ENCODE measurements at places on chromosomes 1 and 21.
A peak's percentile ranks its signal among the peaks of the same experiment; 100 is the strongest.

GRCh38 chr21:34352556-34352955 lies 11.2 kb upstream of the KCNE2 start:
- no peak for DNase-seq

GRCh38 chr21:32330784-32331311 lies 32.2 kb downstream of the MRAP start:
- no peak for DNase-seq

- no peak for DNase-seq
Measured at GRCh38 chr1:216958569-216958968, 235.3 kb upstream of the ESRRG start.

DNA sequence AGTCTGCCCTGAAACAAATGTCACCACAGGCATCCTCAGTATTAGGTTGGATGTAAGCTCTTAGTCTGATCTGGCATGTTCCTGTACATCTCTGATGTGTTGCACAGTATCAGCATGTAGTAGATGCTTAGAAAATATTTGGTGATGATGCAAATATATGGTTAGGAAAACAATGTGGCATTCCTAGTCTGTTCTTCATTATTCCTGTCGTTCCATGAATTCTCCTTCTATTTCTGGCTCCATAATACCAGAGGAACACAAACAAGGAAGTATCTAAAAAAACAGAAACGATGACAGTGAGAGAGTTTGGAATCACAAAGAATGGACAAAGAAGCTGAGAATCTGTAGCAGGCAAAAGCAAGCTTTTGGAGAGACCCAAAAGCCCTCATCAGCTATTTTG lies 236.6 kb downstream of the HHAT start:
- no peak for DNase-seq

- no peak for DNase-seq
Measured at GRCh38 chr1:242477944-242478343, 46.6 kb downstream of the PLD5 start.

- no peak for DNase-seq
Measured at GRCh38 chr21:30672985-30673650, 30.5 kb downstream of the KRTAP20-3 start.

DNA sequence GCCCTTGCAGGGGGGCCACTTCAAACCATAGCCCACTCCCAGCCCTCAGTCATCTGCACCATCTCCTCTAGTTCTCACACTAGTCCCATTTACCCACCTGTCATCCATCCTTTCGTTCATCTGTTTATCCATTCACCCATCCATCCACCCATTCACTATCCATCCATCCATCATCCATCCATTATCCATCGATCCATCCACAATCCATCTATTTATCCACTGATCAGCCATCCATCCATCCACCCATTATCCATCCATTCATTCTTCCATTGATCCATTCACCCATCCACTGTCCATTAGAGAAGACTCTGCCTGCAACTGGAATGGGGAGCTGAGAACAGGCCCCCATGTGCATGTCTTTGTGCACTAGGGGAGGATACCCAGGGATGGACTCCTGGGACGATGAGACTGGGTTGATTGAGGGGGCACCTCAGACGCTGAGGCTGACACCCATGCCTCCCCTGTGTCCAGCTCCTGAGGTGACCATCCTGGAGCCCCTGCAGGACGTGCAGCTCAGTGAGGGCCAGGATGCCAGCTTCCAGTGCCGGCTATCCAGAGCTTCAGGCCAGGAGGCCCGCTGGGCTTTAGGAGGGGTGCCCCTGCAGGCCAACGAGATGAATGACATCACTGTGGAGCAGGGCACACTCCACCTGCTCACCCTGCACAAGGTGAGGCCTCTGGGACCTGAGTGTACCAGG lies 97.9 kb downstream of the TRIM11 start:
- no peak for DNase-seq

GRCh38 chr1:103274886-103275285 lies 166.6 kb upstream of the COL11A1 start:
- no peak for DNase-seq

DNA sequence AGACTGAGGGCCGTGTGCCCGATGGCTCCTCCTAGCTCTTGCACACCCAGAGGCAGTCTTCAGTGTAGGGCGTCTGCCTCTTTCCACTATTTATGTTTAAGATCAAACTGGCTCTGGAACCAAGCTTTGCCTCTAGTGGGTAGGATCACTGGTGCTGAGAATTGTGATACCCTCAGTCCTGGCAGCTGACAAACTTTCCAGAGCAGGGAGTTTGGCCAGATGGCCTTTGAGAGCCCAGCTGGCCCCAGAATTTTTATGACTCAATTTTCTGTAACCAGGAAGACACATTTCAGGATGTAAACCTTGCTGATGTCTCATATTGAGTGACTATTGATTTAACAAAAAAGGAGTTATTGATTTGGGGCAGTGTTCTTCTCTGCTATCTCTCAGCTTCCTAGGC lies 6.7 kb downstream of the COQ8A start:
- peak; percentile 31 for DNase-seq

DNA sequence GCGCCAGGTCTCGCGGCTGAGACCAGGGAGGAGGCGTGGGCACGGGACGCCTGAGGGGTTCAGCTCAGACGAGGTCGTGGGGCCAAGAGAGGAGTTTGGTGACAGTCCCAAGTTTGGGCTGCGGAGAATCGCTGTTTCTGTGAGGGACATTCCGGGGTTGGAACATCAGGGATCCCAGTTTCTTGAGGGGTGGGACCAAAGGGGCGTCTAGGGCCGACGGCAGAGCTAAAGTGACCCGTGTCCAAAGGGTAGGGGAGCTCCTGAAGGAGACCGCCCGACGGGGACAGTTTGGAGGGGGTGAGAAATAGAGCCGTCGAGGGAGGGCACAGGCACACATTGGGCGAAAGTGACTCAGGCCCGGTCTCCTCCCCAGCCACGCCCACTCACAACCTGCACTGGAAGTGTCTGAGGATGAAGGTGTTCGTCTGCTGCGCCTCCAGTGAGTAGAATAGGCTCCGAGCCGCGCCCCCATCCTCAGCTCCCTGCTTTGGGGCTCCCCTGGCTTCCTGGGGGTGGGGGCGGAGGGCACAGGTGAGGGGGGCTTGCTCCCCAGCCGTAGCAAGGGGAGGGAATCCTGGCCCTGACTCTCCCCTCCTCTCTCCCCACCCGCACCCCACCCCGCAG lies 7.0 kb downstream of the EFNA3 start:
- DNase-seq: peak; percentile 47

DNA sequence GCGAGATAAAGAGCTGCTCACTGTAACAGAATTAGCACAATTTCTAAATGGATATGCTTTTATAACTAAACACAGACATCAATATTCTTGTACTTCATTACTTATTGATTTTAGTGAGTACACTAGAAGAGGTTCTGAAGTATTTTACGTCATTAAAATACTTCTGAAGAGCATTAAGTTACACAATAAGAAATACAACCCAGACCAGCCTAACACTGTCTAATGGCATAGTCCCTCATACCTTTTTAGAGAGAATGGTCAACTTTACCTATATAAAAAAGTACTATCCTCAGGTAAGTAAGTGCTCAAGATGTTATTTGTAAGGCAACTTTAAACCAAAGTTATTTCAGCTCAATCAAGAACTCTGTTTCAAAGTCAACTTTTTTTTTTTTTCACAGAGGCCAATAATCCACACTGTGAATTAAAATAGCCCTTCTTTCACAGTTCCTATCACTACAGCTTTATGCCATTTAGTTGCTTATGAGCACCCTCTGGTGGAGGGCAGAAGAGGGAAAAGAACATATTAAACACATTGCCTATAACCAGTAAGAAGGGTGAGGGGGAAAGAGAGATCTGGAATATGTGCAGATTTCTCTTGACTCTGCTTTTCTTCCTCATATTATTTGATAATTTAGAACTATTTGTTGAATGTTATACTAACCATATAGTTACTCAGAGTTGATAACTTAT lies 182.1 kb upstream of the DMRTA2 start:
- DNase-seq: peak; percentile 48

DNA sequence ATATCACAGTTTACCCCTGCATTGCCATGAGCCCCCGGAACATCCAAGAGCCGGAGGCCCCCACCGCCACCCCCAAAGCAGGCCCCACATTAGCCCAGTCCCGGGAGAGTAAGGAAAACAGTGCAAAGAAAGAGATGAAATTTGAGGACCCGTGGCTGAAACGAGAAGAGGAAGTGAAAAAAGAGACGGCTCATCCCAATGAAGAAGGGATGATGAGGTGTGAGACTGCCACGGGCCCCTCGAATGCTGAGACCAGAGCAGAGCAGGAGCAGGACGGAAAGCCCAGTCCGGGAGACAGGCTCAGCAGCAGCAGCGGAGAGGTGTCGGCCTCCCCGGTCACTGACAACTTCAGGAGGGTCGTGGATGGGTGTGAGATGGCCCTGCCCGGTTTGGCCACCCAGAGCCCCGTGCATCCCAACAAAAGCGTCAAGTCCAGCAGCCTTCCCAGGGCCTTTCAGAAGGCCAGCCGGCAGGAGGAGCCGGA lies 532.4 kb downstream of the KIF26B start:
- DNase-seq: no peak

DNA sequence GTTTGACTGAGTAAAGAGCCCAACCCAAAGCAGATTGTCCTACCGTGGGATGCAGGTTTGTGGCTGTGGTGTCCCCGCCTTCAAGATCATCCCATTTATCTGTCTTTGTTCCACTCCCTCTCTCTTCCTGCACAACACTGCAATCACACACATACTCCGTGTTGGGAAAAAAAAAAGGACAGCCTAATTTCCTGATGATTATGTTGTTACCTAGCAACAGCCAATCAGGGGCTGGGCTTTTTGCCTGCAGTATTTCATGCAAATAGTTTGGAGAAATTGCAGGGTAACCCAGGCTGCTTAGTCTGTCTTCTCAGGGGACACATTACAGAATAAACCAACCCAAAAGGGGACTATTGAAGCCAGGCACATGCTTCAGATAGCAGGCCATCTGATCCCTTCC lies 38.3 kb downstream of the PHC2 start:
- DNase-seq: peak; percentile 47

GRCh38 chr1:205317311-205317917 lies 4.1 kb downstream of the NUAK2 start:
- no peak for DNase-seq

DNA sequence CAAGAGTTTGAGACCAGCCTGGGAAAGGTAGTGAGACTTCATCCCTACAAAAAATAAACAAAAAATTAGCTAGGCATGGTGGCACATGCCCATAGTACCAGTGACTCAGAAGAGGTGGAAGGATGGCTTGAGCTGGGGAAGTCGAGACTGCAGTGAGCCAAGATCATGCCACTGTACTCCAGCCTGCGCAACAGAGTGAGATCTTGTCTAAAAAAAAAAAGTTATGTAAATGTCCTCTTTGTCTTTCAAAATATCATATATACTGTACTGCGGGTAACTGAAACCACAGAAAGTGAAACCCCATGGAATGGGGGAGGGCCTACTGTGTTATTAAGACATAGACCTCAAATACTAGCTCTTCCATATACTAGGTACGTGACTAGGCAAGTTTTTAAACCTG lies 20.8 kb downstream of the ACADM start:
- DNase-seq: no peak

DNA sequence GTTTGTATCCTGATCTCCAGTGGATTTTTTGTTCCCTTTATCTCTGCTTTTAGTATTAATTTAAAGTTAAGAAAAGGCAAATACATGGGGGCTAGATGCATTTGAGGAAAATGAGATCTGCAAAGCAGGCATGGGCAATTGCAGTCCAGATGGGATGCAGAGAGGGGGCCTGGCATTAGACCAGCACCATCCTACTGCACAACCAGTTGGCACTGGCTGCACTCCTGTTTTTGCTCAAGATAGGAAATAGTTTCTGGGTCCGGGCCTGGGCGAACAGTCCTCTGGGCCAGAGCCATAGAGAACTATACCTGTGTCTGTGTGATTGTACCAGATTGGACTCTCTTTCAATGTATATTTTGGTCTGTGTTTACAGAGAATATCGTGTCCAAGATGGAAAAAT lies 34.0 kb upstream of the LEPR start:
- no peak for DNase-seq

GRCh38 chr1:225843426-225843795 lies 33.5 kb downstream of the EPHX1 start:
- DNase-seq: no peak

DNA sequence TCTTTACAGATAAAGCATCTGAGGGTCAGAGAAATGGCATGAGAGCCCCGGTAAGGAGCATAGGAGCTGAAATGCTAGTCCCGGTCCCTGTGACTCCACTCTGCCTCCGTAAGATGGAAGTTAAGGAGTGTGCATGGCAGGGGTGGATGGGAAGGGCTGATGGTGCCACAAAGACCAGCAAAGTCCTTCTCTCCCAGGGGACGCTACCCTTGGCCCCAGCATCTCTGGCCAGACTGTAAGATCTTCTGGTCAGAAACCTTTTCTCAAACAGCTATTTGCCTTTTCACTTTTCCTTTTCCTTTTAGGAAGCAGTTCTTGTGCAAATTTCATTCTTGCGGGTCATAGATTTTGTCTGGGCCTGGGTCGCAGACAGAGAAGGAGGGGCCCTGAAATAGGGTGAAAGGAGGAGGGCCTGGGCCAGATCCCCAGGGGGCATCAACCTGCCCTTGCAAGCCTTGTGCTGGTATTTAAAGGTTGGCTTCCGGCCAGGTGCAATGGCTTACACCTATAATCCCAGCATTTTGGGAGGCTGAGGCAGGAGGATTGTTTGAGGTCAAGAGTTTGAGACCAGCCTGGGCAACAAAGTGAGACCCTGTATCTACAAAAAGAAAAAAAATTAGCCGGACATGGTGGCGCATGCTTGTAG lies 14.4 kb upstream of the EPS8L3 start:
- no peak for DNase-seq

DNA sequence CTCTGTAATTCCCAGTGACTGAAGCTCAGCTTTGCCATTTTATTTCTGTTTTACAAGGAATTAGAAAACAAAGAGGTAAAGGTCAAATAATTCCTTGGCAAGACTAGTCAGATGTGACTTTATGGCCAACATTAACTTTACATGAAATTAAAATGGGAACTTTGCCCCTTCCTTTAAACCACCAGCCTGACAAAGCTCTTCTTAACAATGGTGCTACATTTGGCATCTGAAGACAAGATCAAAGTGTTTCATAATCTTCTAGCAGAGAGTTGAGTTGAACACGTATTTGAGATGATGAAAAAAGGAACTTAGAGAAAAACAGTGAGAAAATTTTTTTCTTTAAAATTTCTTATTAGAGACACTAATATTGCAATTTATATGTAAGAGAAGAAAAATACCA lies 193.8 kb downstream of the AK5 start:
- no peak for DNase-seq

DNA sequence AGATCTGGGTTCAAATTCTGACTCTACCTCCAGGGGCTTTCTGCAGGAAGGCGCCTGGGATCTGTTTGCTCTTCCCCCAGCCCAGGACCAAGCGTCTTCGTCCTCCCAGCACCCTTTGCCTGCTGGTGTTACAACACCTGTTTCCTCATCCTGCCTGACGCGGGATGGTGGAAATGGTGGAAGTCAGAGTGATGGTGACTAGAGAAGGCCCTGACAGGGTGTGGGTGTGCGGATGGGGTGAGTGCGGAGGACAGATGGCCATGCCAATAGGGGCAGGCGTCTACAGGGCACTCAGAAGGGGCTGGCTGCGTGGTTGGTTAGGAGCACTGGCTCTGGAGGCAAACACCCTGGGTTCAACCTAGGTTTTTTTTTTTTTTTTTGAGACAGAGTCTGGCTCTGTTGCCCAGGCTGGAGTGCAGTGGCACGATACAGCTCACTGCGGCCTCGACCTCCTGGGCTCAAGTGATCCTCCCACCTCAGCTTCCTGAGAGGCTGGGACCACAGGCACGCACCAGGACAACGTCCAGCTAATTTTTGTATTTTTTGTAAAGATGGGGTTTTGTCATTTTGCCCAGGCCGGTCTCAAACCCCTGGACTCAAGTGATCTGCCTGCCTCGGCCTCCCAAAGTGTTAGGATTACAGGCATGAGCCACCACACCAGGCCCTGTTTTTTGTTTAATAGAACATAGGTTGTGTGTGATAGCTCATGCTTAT lies 1.5 kb downstream of the THEMIS2 start:
- DNase-seq: no peak

GRCh38 chr1:66401244-66401643 lies 132.7 kb upstream of the SGIP1 start:
- no peak for DNase-seq

Measured in fibroblast of mammary gland (primary cell).